Epithelial cell of esophagus (primary cell): ENCODE measurements at places on chromosomes 13 and 19.

DNA sequence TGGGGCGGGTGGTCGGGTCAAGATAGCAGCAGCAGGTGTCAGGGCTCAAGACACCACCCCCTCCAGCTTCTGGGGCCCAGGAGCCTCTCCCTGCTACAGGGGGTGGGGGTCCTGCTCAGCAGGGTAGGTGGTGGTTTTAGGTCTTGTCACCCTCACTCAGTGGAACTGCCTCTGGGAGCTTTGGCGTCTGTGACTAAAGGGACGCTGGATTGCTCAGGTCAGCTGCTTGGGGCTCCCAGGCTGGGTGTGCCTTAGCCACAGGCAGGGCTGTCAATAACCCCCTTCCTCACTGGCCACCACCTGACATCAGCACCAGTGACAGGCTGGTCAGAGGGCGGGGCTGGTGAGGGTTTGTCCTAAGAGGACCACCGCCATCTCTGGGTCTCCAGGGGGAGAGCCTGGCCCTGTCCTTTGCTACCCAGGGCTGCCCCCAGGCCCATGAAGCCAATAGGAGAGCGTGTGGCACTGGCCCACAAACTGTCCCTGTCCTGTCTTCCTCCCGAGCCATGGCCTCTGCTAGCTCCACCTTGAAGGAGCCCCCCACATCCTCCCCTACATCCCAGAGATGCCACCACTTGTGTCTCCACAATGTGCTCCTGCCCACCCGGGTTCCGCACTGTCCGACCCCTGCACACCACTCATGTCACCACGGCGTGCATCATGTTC lies 36.4 kb downstream of the MAU2 start:
- no peak for DNase-seq

DNA sequence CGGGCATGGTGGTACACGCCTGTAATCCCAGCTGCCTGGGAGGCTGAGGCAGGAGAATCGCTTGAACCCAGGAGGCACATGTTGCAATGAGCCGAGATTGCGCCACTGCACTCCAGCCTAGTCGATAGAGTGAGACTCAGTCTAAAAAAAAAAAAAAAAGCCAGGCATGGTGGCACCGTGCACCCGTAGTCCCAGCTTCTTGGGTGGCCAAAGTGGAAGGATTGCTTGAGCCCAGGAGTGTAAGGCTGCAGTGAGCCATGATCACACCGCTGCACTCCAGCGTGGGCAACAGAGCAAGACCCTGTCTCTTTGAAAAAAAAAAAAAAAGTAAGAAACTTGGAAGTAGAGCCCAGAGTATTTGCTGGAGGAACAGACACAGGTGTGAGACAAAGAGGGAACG lies 27.7 kb downstream of the CCDC8 start:
- no peak for DNase-seq

DNA sequence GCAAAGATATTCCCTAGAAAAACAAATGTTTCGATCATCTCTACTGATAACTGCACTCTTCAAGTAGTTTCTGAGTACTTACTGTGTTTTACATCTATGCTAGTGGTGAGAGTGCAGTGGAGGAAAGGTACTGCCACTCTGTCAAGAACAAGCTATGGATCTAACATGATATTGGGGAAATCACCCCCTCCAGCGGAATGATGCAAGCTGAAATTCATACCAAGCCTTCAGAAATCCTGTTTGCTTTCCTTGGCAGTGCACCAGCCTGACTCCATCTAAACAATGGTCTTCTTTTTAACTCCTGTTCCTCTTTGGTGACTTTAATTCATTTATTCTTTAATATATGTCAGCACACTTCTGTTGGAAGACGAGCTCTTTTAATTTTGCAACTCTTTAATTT lies 238.0 kb downstream of the PCDH9 start:
- DNase-seq = peak; percentile 69

- no peak for DNase-seq
Observed at GRCh38 chr19:53892981-53893325, 11.0 kb downstream of the PRKCG start.

DNA sequence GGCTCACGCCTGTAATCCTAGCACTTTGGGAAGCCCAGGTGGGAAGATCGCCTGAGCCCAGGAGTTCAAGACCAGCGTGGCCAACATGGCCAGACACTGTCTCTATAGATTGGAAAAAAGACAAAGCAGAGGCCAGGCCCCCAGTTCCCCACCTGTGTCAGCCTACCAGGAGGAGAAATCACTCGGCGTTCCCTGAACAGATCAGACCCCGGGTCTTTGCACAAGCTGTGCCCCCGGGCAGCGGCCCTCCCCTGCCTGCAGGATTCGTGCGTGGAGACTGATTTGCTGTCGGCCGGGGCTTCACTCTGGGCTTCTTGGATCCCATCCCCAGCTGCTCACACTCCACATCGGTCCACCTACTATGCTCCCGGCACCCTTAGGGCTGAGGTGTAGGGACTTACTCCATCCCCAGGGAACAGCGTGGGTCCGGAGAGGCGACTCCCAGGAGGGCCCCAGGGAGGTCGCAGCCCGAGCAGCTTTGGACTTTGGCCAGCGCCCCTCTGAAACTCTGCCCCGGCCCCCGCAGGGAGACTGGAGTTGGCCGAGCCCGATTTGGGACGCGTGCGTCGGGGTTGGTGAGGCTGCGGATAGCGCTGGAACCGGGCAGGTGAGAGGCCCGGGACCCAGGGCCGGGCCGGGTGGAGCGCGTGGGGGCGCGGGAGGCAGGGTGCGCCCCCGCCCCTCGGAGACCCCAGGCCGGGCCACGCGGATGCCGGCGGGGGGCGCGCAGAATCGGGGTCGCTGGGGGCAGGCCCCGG lies 515 bp upstream of the EFNA2 start:
- no peak for DNase-seq

- peak; percentile 70 for DNase-seq
Observed at GRCh38 chr19:43526884-43527859, at the start of gene ETHE1. TSS of gene ETHE1 (minus strand) at chr19:43527201. CDS start at chr19:43527177, 24 bp downstream.

DNA sequence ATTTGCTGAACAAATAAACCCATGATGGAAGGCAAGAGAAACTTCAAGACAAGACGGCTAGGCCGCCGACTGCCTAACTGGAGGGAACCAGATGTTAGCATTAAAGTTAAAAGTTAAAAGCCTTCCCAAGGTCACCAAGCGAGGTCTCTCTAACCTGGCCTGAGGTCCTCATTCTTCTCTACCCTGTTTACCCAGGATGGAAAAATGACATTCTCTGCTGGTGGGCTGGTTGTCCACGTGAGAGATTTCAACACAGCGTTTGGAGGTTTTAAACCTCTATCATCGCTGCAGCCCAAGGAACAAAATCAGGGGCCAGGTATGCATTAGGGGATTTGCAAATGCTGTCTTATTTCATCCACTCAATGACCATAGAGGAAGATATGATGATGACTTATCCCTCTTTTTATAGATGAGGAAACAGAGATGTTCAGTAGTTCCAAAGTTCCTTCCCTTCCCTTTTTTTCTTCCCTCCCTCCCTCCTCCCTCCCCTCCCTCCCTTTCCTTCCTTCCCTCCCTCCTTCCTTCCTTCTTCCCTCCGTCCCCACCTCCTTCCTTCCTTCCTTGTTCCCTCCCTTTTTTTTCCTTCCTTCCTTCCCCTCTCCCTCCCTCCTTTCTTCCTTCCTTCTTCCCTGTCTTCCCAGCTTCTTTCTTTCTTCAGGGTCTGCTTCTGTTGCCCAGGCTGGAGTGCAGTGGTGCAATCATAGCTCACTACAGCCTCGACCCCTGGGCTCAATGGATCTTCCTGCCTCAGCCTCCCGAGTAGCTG lies 79.7 kb downstream of the INSR start:
- DNase-seq = no peak

DNA sequence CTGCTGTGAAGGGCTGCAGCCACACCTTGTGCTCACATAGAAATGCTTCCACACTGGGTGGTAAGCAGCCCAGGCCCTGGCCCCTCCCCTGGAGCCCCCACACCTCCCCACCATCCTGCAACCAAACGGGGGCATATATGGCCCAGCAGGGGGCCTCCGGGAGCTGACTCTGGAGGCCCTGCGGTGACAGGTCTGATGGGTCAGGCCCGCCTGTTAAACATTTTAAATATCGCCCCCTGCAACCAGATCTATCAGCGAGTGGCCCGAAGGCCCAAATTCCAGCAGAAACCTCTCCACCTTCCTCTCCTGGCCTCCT lies 48.0 kb upstream of the KATNAL1 start:
- DNase-seq = peak; percentile 14

- no peak for DNase-seq
Observed at GRCh38 chr19:53892301-53892980, 10.4 kb downstream of the PRKCG start.

GRCh38 chr19:7559102-7559501 lies 23.6 kb downstream of the PNPLA6 start:
- DNase-seq = no peak

- peak; percentile 34 for DNase-seq
Observed at GRCh38 chr13:34815526-34815925, 126.5 kb upstream of the NBEA start.

DNA sequence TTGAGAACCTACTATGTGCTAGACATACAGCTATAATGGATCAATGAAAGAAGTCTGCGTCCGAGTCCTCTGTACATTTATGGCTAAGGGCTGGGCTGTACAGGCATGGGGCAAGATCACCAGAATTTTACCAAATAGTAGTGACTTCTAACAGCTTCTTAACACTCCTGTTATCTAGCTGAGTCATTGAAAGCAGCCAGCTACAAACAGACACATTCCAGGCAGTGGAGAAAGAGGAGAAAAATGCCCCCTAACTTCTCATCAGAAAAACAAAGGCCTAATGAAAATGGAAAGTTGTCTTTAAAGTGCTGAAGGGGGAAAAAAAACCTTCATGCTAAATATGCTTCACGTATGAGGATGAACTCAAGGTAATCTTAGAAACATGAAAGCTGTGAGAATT lies 14.3 kb upstream of the ZNF667 start:
- DNase-seq = no peak

DNA sequence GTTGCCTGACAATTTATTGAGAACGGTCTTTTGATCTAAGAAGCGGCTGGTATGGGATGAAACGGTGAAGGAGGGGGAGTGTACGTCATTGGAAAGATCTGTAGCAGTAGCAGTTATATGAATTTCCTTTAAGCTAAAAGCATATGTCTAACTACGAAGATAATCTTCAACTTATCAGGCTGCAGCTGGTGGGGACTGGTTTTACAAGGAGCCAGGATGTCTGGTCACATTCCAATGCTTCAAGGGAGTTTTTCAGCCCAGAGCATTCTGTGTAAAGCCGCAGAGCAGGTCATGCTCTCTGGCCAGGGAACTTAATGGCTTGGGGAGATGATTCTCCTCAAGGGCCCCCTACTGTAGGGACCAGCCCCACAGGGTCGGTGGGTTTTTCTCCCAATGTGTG lies 29.2 kb downstream of the CLEC4M start:
- DNase-seq = peak; percentile 33

DNA sequence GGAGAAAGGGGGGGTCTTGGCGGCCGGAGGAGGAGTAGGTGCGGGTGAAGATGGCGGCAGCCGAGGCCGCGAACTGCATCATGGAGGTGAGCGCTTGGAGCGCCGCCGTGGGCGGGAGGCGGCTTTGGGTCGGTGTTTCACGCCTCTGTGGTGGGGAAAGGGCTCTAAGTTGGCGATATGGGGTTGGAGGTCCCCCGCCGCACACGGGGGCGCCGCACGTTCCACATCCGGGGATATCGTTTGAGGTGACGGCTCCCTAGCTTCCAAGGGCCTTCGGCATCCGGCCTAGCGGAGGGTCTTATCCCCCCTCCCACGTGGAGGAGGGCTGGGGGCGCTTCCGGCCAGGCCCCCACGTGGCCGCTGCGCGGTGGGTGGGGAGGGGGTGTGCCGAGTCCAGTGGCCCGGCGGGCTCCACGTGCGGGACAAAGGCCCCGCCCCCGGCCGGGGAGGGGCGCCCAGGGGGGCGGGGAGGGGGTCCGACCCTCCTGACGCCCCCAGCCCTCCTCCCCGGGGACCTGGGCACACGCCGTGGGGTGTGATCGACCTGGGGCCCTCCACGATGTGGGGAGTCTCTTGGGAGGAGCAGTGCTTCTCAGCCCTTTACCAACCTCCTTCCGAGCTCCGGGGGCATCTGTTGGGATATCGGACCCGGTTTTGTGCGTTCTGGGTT lies at the start of gene PRMT1:
Gene PRMT1, plus strand, starts transcription at position 41 of the 670 bp plus-strand sequence. Its CDS starts 10 bp downstream, at position 51.
- DNase-seq = peak; percentile 45

GRCh38 chr13:107006661-107007060 lies 438.7 kb upstream of the ARGLU1 start:
- DNase-seq = no peak

DNA sequence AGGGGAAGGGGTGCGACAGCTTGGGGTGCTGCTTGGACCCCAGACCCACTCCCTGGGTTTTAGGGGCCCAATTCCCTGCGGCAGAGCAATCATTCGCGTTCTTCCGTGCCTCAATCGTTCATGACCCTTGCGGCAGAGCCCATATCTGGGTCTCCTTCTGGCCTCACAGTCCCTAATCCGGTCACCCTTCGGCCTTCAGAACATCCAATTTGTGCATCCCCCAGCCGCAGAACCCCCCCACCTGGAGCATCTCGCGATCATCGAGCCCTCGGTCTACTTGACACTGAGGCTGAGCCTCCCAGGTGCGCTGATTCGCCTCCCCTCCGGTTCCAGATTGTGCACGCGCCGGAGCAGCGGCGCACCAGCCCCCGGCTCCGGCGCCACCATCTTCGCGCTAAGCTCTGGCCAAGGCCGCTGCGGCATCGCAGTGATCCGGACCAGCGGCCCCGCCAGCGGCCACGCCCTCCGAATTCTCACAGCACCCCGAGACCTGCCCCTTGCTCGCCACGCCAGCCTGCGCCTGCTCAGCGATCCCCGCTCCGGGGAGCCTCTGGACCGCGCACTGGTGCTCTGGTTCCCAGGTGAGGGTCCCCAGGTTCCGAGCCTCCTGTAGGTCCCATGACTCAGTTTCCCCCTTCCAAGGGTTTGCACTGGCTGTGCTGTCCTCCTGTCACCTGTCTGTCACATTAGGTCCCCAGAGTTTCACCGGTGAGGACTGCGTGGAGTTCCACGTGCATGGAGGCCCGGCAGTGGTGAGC lies 501 bp downstream of the GTPBP3 start:
- peak; percentile 31 for DNase-seq

- DNase-seq = peak; percentile 50
Observed at GRCh38 chr13:99610702-99611289, 109.5 kb downstream of the TM9SF2 start.

GRCh38 chr19:11069561-11069960 lies 19.7 kb upstream of the LDLR start:
- no peak for DNase-seq

DNA sequence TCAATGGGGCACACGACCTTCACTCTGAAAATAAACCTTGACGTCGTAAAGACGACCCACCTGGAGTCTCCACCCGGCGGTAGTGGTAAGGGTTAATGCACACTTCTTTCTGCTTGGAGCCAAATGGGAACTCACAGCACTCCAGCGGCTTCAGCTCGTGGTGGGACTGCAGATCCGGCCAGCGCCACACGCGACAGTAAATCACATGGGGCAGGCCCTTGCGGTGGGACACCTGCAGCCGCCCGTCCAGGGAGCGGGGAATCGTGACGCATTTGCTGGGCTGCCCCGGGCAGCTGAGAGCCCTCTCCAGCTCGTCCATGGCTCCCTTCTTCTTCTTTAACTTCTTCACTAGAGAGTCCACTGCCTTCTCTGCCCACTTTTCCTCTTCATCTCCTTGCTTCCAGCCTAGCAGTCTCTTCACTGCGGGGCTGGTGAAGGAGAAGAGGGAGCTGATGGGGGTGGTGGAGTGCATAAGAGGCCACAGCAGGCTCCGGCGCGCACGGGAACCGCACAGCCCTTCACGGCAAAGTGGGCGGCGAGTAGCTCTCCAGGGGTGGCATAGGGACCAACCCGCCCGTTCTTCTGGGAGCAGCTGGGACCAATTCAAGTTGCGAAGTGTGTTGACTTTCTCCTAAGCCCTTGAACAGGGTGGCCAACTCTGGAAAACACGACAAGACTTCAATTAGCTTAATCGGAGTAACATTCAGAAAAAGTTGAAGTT lies 40.7 kb downstream of the SMAD9 start:
- DNase-seq = no peak
